Stimulated activated CD4-positive, alpha-beta T cell treated with anti-CD3 and anti-CD28 coated beads, Interleukin-15, amount 100 ng/mL, for 1 hour (primary cell): ENCODE measurements at places on chromosomes 7 and 10.

- DNase-seq = no peak
Observed at GRCh38 chr10:75654171-75654771, 222.8 kb downstream of the LRMDA start.

- no peak for DNase-seq
Observed at GRCh38 chr7:124257638-124258308, 224.9 kb upstream of the TMEM229A start.

DNA sequence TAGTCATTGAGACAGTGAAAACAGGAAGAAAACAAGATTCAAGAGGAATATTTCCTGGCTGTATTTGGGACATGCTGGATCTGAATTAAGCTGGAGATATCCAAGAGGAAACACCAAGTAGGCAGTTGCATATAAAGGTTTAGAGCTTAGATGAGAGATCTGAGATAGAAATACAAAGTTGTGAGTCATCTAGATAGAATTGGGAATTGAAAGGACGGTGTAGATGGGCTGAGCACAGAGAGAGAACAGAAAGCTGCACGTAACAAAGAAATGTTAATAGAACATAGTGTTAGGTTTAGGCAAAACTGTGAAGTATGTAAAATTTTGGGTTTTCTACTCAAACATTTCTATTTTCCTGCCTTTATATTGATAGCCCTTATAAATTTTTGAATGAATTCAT, 218.5 kb upstream of the TMEM196 start:
- DNase-seq = no peak

- no peak for DNase-seq
Observed at GRCh38 chr7:114662002-114662677, 247.5 kb downstream of the FOXP2 start.

DNA sequence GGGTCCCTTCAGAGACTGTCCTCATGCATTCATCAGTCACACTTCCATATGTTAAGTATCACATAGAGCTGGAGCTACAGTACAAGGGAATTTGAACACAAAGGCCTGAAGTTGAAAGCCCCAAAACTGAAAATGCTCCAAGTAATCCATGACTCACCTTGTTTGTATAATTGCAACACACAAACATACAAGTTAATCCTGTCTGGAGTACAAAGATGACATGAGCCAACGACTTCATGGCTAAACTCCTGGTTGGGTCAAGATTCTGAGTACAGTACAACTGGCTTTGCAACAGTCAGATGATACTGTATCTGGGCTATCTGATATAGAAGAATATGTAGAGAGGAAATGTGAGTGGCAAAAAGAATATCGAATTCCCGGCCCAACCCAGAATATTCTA, 73.1 kb upstream of the AASS start:
- DNase-seq = no peak

- DNase-seq = no peak
Observed at GRCh38 chr10:78140066-78140630, 106.5 kb downstream of the RPS24 start.

- no peak for DNase-seq
Observed at GRCh38 chr7:106110238-106110560, 1.9 kb downstream of the SYPL1 start.

GRCh38 chr10:34721208-34721840, 93.8 kb downstream of the PARD3 start:
- DNase-seq = no peak

- no peak for DNase-seq
Observed at GRCh38 chr7:30252885-30253795, 31.3 kb upstream of the ZNRF2 start.

- no peak for DNase-seq
Observed at GRCh38 chr10:132205650-132206376, 19.1 kb downstream of the DPYSL4 start.

DNA sequence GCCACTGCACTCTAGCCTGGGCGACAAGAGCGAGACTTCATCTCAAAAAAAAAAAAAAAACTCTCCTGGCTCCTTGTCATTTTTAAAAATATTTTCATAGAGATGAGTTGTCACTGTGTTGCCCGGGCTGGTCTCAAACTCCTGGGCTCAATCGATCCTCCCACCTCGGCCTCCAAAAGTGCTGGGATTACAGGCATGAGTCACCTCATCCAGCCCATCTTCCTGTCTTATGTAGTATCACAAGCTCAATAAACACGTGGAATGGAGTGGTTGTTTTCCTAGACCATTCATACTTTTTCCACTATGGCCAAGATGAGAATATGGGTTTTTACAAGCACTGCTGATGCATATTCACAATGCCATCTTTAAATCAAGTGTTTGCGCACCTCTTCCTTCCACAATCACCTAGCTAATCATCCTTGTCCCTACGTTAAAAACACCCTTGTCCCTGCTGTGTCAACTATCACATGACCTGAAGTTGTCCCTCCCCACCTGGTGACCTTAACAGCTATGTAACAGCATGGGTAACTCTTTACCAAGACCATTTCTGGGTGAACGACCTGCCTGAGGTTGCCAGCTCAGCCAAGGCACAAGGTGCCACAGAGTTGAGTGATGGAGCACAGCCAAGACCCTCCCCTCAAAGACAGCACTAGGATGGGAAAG, 21.3 kb downstream of the DLG5 start:
- no peak for DNase-seq

- DNase-seq = no peak
Observed at GRCh38 chr7:144037414-144038035, 11.2 kb upstream of the OR2A5 start.

DNA sequence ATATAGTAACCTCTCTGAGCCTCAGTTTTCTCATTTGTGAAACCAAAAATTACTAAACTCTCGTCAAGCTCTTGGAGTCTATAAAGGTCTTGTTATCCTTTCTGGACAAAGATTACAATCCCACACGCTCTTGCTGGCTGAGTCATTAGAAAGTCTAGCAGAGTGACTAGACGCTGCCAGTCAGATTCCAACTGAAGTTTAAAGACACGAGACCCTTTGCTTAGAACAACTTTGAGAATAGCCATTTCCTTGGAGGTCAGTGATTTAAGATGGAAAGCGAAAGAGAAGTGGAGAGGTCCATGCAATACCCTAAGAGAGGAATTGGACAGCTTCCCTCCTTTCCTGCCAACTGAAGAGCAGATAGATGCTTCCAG, 119.5 kb downstream of the APBB1IP start:
- DNase-seq = no peak

DNA sequence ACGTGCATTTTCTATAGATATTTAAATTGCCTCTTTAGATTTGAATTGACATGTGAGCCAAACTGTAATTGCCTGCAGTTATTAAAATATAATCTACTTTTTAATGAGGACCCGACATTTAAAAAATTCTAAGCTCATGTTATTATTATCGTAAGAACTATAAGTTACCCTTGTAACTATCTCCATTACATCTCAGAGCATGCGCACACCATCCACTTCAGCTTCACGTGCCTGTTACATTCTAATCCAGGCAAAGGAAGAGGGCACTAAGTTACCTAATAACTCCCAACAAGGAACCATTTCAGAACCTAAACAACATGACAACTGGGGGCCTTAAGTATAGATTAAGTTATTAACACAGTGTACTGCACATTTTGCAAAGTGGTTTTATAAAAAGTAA, 509.0 kb upstream of the DPP6 start:
- DNase-seq = no peak

- DNase-seq = no peak
Observed at GRCh38 chr10:99937630-99938029, 72.1 kb downstream of the DNMBP start.

DNA sequence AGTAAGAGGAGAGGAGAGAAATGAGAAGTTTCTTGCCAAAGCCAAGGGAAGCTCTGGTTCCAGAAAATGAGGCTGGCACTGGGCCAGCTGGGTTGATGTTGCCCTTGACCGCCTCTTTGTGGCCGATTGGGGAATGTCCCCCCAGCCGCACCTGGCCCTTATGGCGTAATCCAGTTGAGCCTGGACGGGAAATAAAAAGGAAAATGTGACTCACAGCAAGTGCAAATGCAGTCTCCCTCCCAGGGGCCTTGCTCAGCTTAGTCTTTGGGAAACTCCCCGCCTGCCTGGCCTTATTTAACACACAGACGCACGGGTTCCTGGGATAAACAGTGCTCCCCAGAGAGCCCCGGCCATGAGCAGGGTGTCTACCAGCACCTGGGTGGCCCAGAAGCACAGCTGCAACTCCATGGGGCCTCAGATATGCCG, 174.8 kb downstream of the KIAA1217 start:
- DNase-seq = no peak

DNA sequence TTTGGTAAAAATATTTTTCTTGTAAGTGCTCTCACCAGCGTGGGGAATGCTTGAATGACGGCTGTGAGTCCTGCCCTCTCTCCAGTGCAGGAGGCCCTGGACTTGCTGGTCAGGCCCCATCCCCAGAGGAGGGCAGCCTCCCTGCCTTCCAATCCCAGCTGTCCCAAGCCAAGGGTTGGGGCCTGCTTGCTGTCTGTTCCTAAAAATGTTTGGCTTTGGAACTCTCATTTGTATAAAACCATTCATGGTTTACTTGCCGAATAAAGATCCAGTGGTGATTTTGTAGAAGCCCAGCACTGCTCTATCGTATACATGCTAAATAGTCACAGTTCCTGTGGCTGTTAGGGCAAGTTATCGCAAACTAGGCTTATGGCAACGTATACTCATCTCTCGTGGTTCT, 121.7 kb downstream of the GLRX3 start:
- DNase-seq = no peak

GRCh38 chr10:95837783-95838182, 70.0 kb upstream of the CC2D2B start:
- DNase-seq = no peak

GRCh38 chr7:157990881-157991250, 596.8 kb downstream of the PTPRN2 start:
- DNase-seq = no peak

GRCh38 chr7:30222515-30223215, 61.7 kb upstream of the ZNRF2 start:
- DNase-seq = no peak

- DNase-seq = no peak
Observed at GRCh38 chr7:92872701-92873100, 36.3 kb upstream of the CDK6 start.

GRCh38 chr10:120513307-120513796, 56.3 kb downstream of the PLPP4 start:
- DNase-seq = no peak

DNA sequence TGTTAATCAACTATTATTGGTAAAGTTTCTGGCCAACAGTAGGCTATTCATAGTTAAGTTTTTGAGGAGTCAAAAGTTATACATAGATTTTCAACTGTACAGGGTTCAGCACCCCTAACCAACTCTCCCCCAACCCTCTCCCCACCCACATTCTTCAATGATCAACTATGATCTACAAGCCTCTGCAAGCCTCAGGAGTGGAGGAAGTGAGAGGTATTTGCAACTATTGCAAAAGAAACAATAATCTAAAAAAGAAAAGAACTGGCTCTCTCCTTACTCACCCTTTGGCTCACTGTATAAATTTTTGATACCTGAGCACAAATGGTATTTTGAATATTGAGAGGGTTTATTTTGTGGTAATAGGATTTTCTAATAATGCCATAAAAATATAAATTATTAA, 179.8 kb downstream of the IPMK start:
- DNase-seq = no peak

GRCh38 chr7:112965506-112965905, 121.1 kb downstream of the GPR85 start:
- DNase-seq = no peak

GRCh38 chr10:104098358-104098925, 12.8 kb upstream of the COL17A1 start:
- no peak for DNase-seq

DNA sequence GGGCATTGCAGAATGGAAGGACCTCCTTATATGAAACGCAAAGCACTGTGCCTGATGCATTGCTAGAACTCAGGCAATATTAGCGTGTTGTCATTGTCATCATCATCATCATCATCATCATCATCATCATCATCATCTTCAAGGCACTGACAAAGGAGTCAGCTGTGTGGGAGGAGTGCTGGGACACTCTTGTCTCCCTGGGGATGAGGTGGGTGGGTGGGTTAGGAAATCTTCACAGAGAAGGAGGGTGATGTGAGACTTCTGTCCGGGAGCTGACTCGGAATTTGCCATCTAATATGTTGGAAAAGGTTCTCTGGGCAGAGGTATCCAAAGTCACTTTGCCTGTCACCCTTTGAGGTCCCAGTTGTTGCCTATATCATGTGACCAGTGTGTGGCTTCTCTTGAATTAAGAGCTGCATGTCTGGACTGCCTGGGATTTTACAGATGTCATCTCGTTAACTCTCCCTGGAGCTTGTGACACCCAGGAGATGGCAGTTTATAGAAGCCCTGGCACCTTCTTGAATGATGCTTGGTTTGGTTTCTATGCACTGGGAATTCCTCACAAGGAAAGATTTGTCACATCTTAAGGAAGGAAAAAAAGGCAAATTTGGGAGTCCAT, 7.1 kb downstream of the HTRA1 start:
- no peak for DNase-seq

GRCh38 chr10:45204954-45205775, 110.2 kb downstream of the OR13A1 start:
- no peak for DNase-seq

GRCh38 chr7:112869111-112869774, 79.0 kb upstream of the TMEM168 start:
- DNase-seq = peak; percentile 25

- no peak for DNase-seq
Observed at GRCh38 chr10:45440511-45441062, 66.6 kb downstream of the ALOX5 start.

- DNase-seq = no peak
Observed at GRCh38 chr10:7670157-7670556, 3.4 kb upstream of the ITIH5 start.

DNA sequence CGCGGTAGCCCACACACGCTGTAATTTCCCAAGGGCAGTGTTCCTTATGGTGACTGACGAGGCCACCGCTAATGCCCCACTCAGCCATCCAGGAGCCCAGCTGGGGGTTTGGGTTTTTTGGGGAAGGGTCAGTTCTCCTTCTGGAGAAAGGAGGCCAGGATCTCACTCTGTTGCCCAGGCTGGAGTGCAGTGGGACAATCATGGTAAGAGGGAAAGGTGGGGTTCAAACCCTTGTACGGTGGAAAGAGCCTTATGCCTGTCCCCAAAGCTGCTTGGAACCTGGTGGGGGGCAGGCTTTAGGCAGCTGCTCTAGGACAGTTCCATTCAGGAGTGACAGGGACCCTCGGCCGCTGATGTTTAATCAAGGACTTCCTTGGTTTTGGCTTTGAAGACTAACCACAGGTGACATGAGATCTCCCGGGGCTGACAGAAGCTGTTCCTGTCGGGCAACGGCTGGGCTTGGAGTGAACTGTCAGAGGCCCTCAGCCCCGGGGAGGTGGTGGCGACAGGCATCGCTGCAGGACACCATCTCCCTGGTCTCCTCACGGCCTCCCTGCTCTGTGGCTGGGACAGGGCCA, 84.5 kb downstream of the CARD11 start:
- DNase-seq = no peak

GRCh38 chr7:104845557-104845956, 168.4 kb upstream of the KMT2E start:
- DNase-seq = no peak

DNA sequence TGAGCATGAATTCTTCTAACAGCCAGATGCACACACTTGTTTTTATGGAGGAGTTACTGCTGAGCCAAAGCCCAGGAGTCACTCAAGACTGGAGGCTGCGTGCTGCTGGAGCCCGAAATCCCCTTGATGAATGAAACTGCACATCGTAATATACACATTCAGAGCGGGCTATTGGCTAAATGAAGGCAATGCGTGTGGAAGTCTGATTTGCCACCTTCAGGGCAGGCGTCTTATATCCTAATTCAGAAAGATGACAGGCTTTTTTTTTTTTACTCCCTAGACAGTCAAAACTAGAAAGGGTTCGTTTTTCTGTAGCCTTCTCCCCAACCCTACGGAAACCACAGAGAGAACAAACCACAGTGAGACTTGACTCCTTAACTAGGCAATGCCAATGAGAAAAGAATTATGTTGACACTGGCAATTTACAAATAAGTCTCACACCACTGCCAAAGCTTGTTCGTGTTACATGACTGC, 227.2 kb upstream of the KLF14 start:
- peak; percentile 44 for DNase-seq
